ENCODE measurements at places on chromosomes 6 and 20. TPM values are rescaled to one million over a fixed set of nuclear protein-coding genes. Genes with fewer than 3 reads are reported as not detected.

GRCh38 chr6:44278774-44279697, 8.8 kb downstream of the TMEM151B start:
- DNase-seq, result peak; percentile 43

DNA sequence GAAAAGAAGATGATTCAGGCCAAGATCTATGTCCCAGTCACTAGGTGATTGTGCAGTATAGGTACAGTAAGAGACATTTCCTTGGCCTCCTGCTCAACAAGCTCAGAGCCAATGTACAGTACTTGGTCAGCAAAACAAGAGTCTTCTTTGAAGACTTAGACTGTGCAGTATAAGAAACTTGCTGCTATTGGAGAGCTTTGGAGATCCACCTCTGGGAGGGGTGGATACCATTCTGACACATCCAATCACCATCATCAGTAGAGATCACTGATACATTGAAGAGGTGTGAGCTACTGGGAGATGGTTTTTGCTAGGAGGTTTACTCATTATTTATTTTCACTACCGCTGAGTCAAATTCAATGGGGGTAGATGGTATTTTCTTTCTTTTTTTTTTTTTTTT, 77.5 kb downstream of the UST start:
- no peak for DNase-seq

DNA sequence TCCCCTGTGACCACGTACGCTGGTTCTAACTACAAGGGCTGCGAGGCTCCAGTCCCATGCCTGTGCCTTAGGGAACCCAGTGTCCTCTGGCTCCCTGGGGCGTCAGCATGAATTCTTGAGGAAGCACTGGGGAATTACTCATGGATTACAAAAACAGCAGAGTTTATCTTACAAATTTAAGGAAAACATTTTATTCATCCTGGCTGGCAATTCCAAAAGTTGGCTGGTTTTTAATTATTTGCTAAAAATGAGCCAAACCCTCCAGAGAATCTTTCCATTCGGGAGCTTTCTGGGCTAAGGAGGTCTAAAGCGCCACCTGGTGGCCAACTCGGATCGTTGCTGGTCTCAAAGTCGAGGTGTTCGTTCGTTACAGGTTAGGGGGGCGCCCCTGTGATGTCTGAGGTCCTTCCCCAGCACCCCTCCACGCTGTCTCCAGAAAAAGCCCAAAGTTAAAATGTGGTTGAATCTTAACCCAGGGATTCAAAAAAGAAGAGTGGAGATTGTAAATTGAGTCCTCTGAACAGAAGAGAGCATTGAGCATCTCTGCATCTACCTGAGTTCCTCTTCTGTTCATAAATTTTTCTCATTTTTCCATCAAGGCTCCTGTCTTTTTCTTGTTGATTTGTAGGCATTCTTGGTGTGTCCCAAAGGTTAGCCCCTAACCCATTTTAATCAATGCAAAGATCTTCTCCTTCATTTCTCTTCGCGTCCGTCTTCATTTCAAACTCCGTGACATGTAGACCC, 99.4 kb downstream of the BFSP1 start:
- DNase-seq, result peak; percentile 31

DNA sequence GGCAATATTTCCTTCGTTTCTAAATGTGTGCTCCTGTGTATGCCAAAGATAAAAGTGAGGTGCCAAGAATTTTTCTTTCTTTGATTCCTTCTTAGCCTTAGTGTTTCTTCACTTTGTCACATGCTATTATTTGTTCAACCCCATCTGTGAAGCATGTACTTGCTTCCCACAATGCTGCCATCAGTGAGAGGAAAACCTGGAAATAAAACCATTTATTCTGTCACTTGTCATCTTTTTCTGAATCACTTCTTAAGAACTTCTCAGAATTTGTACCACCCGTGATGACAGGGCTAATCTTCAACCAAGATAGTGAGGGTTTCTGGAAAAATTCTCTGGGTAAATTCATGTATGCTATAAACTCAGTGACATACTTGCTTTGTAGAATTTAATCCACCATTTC, 450.1 kb downstream of the COL12A1 start:
- DNase-seq, result no peak

GRCh38 chr6:35473850-35474130, 5.6 kb downstream of the RPL10A start:
- DNase-seq, result no peak

DNA sequence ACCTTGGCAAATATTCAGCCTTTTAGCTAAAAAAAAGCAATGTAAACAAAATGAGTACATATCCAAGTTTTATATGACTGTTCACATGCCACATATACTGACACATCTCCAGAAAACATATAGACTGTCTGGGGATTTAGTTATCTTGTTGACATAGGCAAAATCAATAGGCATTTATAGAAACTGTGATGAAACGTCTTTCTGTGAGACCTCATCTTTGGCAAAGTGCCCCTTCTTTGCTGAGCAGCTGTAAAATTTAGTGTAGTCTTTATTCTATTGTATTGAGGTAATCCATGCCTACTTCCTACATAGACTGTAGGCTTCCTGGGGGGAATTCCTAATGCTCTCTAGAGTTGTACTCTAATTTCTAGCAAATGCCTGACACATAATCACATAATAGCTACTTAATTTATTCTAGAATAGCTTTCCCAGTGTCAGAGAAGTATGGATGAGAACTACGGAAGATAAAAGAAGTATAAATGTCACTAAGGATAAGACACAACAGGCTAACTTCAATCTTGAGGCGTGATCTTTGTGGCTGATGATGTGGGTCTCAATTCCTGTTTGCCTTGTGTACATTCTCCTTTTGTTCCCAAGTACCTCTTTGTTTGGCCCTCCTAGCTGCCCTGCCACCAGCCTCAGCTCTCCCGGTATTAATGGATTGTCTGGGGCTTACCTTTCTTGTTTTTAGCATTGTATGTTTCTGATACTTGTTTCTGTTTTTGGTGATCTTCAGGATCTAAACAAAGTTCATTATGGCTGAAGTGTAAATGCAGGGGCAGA, 30.6 kb downstream of the PTCHD4 start:
- no peak for DNase-seq

GRCh38 chr20:4021906-4022305, 6.5 kb upstream of the RNF24 start:
- no peak for DNase-seq

DNA sequence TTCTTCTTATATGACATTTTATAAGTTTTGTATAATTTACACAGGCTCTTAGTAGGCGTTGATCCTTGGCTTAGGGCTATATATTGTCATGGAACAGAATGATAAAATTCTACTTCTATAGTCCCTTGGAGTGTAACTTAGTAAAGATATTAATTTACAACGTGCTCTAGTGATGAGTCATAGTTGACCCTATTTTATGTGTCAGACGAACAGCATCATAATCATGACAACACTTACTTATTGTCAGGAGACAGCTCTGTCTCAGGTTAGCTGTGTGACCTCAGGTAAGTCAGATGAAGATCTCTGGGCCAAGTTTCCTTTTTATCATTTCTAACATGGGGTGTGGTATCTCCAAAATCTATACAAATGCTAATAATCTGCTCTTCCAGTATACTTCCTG, 473.5 kb downstream of the UTRN start:
- peak; percentile 44 for DNase-seq

DNA sequence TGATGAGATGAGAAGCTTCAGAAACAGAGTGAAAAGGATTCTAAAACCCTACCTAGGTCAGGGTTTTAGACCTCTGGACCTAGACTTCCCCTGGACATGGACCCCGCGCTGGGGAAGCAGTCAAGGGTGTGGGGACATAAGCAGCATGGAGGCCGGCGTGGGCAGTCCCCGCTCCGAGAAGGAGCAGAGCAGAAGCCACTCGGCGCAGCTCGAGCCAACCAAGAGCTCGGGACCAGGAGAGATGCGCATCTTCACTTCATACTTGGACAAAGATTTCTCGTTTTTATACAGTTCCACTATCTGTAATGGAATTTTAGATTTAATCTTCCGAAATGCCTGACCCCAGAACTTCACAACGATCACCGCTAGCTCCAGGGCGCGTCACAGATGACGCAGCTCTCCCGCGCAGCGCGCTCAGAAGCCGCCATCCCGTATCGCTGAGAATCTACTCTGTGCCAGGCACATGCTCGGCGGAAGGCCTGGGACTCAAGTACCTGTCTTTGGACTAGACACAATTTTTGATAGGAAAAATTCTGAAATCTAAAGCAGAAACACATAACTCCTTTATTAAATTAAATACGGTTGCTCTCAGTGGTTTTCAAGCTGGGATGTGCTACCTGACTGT, 60.3 kb downstream of the WDR27 start:
- DNase-seq, result no peak

The APCDD1L gene
- 0.27 TPM for total RNA-seq

The LHFPL5 gene
- total RNA-seq, result not detected

The LINC00237 gene
- total RNA-seq, result not detected

All from HT1080 (cell line).